Daoy (cell line): ENCODE measurements at places on chromosomes 7 and 10. TPM values are rescaled to one million over a fixed set of nuclear protein-coding genes. Genes with fewer than 3 reads are reported as not detected.

The CALML3 gene
- total RNA-seq: not detected in 2 replicates

DNA sequence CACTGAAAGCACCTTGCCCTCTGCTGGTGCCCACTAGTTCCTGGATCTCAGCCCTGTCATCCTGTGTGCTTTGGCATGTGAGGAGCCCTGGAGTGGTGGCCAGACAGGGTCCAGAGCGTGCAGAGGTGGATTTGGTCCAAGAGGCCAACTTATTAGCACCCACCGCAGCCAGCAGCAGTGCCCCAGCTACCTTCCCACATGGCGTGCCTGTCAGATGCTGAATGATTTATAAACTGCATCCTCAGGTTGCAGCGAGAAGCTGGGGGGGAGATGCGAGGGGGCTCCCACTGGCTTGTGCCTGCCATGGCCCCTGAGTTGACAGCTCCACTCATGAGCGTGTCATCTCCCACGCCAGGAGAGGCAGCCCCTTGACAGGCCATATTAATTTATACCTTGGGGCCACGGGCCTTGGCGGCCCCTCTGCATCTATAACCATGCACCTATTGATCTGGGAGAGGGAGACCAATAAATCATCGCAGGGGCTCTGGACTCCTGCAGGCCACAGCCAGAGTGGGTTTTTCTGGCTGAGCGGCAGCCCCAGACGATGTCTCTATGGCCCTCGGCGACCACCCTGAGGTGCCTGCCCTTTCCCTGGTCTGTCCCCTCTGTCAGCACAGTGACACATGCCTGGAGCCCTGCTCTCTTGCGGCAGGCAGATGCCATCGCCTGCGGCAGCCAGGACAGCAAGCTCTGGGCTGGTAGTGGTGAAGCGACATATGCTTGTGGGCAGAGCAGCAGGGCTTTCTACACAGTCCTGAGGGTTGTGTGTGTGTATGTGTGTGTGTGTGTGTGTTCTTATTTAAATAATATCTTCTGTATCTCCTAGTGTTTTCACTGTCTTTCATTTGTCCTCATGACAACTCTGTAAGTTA, 120.8 kb downstream of the CDH23 start:
- no peak for DNase-seq

DNA sequence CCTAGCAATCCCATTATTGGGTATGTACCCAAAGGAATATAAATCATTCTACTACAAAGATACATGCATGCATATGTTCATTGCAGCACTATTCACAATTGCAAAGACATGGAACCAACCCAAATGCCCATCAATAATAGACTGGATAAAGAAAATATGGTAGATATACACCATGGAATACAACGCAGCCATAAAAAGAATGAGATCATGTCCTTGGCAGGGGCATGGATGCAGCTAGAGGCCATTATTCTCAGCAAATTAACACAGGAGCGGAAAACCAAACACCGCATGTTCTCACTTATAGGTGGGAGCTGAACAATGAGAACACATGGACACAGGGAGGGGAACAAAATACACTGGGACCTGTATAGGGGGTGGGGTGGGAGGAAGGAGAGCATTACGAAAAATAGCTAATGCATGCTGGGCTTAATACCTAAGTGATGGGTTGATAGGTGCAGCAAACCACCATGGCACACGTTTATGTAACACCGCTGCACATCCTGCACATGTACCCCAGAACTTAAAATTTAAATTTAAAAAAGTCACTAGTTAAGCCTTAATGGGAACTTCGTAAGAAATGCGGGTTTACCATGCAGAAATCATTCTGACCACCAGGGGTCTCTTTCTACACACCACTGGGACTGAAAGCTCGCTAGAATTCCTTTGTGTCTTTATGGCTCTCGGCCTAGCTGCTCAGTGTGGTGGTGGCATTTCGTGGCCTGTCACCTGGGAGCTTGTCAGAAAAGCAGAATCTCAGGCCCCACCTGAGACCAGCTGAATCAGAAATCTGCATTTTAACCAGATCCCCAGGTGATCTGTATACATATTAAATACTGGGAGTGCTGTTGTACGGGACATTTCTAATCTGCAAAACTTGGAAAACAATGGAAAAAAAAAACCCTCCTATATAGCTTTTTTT, 9.5 kb downstream of the ANKRD1 start:
- DNase-seq: peak; percentile 64

DNA sequence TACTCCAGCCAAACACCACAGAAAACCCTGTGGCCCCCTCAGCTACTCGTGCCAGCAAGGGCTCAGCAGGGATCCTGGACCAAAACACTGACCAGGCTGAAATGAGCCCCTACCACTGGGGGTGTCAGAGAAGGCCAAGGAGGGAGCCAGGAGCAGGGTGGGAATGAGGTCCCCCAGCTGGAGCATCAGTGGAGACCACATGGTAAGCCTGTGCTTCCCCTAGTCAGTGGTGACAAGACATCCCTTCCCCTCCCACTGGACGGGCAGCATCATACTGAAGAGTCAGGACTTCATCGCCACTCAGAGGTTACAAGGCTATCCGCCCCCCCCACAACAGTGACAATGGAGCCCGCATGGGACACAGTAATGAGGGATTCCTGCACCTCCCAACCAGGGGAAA, 99.6 kb downstream of the LHPP start:
- DNase-seq: no peak

DNA sequence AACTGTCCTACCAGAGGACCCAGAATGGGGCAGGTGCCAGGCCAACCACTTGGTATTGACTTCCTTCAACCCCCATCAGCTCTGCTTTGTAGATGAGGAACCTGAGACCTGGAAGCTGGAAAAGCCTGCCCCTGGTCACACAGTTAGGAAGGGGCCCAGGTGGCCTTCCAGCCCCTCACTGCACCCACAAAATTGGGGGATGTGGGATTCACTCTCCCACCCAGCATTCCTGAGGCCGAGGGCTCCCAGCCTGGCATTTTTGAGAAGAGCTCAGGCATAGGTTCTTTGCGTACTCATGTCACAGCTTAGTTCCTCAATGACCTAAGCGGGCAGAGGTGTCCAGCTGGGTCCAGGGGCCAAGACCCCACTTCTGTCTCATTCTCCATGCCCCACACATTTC, 46.1 kb downstream of the EBF3 start:
- DNase-seq: no peak

GRCh38 chr7:86295526-86295925, 348.2 kb upstream of the GRM3 start:
- no peak for DNase-seq

The HEPACAM2 gene
- not detected in 2 replicates for total RNA-seq

The SYT15B gene
- total RNA-seq: 0.09 TPM in 1 of 2 replicates, not detected in the other

The PTPRE gene
- total RNA-seq: 2.6 TPM in 2 replicates

- no peak for DNase-seq
These were observed 14.4 kb upstream of the AKR1C3 start for GRCh38 chr10:5079836-5080235.

DNA sequence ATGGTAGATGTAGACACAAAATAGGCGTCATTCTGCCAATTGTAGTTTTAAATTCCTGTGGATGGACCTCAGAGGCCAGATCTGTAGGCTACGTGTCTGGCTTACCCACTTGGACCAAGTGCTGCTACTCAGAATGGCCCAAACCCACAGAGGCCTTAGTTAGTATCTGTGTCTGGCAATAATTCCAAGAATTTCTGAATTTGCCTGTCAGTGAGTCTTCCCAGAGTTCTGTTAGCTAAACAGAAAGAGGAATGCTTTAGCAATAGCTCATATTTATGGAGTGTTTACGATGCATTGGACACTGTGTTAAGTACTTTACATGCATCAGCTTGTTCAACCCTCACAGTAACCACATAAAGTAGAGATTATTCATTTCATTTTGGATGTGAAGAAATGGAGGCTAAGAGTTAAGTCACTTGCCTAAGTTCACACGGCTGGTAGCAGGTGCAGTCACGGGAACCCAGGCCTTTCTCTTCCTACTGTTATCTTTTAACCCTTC, 231.8 kb downstream of the PTEN start:
- DNase-seq: no peak
